ENCODE measurements at places on chromosomes 11 and 22. TPM values are rescaled to one million over a fixed set of nuclear protein-coding genes. Genes with fewer than 3 reads are reported as not detected.
A peak's percentile ranks its signal among the peaks of the same experiment; 100 is the strongest.

DNA sequence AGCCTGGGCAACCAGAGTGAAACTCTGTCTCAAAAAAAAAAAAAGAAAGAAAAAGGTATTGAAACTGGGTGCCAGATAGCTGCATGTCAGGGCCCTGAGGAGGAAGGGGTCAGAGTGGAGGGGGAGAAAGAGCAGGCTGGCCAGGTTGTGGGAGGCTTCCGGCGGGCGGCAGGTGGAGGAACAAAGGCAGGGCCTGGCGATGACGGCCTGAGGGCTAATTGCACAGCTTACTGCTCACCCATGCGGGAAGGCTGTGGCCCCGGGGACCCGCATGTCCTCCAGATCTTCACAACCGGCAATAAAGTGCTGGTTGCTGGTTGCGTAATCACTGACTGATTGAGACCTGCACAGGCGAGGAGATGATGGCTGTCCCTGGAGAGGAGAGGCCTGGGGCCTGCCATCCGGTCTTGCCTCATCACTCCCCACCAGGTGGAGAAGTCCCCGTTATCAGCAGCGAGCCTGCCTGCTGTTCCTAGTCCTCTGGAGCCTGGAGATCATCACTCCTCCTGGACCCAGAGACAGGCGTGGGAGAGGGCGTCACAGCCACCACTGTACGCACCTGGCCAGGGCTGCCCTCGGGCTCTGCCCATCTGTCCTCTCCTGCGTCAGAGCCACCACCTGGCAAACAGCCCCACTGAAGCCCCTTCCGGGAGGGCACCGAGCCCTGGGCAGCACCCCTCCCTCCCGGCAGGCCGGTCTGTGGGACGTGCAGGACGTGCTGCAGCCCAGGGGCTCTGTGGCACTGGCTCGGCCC is 18.7 kb downstream of the H19 start:
- DNase-seq = no peak
- H3K4me3 ChIP-seq = no peak overlapping the region
- H3K27ac ChIP-seq = no peak overlapping the region
- H3K4me1 ChIP-seq = peaks cover 3% of the 10 kb centered on the region
- no peaks in the 10 kb centered on the region for H3K36me3 ChIP-seq

DNA sequence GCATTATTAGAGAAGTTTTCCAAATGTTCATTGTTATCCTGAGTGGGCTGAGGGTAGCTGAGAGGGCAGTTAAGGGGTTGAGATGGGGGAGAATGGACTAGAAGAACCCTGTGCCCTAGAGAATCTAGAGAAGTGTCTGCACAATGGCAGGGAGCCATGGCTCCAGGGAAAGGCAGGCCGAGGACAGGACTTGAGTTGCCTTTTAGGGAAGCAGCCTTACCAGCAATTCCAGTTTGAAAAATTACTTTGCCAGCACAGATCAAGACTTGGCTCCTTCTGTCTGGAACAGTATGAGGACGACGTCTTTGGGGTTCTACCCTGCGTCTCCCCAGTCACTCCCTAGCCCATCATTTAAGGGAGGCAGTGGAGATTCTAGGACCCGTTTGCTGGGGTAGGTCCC is 25.7 kb upstream of the MICAL3 start:
- no peak for DNase-seq
- H3K4me1 ChIP-seq = peaks cover 13% of the 10 kb centered on the region
- H3K36me3 ChIP-seq = no peaks in the 10 kb centered on the region
- H3K4me3 ChIP-seq = no peak overlapping the region

- H3K27me3 ChIP-seq = peaks cover 15% of the 10 kb centered on the region
- H3K4me1 ChIP-seq = no peaks in the 10 kb centered on the region
- no peak for DNase-seq
- H3K4me3 ChIP-seq = no peak overlapping the region
Observed at GRCh38 chr22:47779474-47779873, 1017.0 kb downstream of the TBC1D22A start.

- no peak overlapping the region for H3K27ac ChIP-seq
- H3K36me3 ChIP-seq = peaks cover 43% of the 10 kb centered on the region
- no peaks in the 10 kb centered on the region for H3K27me3 ChIP-seq
- H3K4me1 ChIP-seq = no peaks in the 10 kb centered on the region
Observed at GRCh38 chr11:102361086-102362031, 14.3 kb downstream of the BIRC2 start.

- H3K4me1 ChIP-seq = peaks cover 43% of the 10 kb centered on the region
- peak; percentile 17 for DNase-seq
- H3K4me3 ChIP-seq = no peak overlapping the region
Observed at GRCh38 chr11:47591764-47592163, 2.4 kb downstream of the C1QTNF4 start.

- H3K27ac ChIP-seq = peak overlapping the region; percentile 51
- H3K36me3 ChIP-seq = peaks cover 19% of the 10 kb centered on the region
- peak; percentile 87 for DNase-seq
- H3K4me1 ChIP-seq = peaks cover 17% of the 10 kb centered on the region
- H3K4me3 ChIP-seq = no peak overlapping the region
Observed at GRCh38 chr11:62680825-62681240, 2.0 kb upstream of the UBXN1 start.

- H3K4me3 ChIP-seq = no peak overlapping the region
- peaks cover 3% of the 10 kb centered on the region for H3K4me1 ChIP-seq
- no peaks in the 10 kb centered on the region for H3K27me3 ChIP-seq
- no peak overlapping the region for H3K27ac ChIP-seq
Observed at GRCh38 chr11:95711945-95712221, 77.7 kb downstream of the FAM76B start.

DNA sequence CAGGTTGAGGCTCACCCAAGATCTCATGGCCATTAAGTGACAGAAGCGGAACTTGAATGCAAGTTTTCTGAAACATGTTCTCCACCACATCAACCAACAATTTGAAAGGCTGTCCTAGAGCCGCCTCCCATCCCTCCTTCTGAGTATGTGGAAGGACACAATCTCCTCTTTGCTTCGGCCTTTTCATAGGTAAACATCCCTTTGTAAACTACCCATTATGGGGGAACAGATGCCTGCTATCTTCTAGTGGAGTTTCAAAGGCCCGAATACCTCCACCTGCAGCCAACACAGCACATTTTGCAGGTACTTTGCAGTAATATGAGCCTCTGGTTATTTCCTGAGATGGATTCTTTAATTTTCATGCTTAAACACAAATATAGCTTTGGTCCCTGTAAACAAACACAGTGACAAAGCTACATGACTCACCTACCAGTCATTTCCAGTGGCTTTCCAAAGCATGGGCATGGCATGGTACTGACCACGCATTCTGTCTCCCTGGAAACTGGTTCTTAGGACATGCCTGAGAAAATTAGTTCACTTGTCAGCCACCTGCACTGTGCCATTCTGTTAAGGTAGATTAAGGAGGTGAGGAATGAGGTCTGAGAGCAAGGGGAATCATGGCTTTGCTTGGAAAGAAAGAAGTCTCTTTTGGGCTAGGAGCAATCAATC is 60.2 kb downstream of the EHF start:
- no peak overlapping the region for H3K27ac ChIP-seq
- no peaks in the 10 kb centered on the region for H3K27me3 ChIP-seq
- H3K36me3 ChIP-seq = no peaks in the 10 kb centered on the region
- H3K4me3 ChIP-seq = no peak overlapping the region

GRCh38 chr22:46462726-46463371 is 74.6 kb downstream of the CELSR1 start:
- peaks cover 24% of the 10 kb centered on the region for H3K27me3 ChIP-seq
- no peak overlapping the region for H3K4me3 ChIP-seq
- peaks cover 8% of the 10 kb centered on the region for H3K4me1 ChIP-seq

DNA sequence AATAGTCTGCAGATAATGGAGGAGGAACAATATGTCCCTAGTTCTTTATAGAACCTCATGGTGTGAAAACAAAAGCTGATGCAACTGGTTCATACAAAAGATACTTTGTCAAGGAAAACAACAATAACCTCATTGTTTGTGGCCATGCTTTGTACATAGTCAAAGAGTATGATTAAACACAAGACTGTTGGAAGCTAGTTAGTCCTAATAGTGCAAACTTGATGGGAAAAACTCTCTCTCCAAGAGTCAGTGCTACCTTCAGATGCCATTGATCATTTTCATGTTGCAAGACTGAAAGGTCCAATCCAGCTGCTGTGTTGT is 20.1 kb upstream of the PLAAT2 start:
- H3K4me3 ChIP-seq = no peak overlapping the region
- peaks cover 3% of the 10 kb centered on the region for H3K36me3 ChIP-seq
- no peaks in the 10 kb centered on the region for H3K4me1 ChIP-seq
- no peaks in the 10 kb centered on the region for H3K27me3 ChIP-seq

DNA sequence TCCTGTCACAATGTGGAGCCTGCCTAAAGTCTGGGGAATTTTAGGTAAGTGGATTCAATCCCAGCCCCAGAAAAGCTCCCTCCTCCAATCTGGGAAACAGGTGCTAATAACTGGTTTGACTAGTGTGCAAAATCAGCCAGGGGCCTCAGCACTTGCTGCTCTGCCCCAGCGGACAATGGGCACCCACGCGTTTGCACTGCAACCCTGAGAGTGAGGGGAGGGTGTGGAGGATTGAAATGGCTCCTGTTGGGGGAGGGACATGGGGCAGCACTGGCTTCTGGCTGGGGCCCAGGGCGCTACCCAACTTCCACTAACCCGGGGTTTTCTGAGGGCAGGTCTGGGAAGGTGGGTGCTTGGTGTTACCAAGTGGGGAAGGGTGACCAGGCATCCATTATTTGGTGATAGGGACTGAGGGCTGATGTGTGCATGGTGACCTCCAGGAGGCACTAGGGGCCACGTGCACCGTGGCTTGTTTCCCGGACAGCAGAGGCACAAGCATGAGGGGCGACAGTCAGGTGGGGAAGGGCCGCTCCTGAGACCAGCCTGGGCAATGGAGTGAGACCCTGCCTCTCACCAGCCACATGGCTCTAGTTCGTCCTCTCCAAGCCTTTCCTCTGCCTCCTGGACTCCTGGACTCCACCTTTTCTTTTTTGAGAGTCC is 4.3 kb upstream of the PNPLA5 start:
- no peak overlapping the region for H3K27ac ChIP-seq
- no peak for DNase-seq
- H3K4me1 ChIP-seq = peaks cover 6% of the 10 kb centered on the region
- H3K27me3 ChIP-seq = peaks cover 40% of the 10 kb centered on the region

- H3K4me3 ChIP-seq = no peak overlapping the region
- no peaks in the 10 kb centered on the region for H3K27me3 ChIP-seq
- peaks cover 23% of the 10 kb centered on the region for H3K4me1 ChIP-seq
- no peak overlapping the region for H3K27ac ChIP-seq
- no peak for DNase-seq
- peaks cover 18% of the 10 kb centered on the region for H3K36me3 ChIP-seq
Observed at GRCh38 chr11:61335355-61335710, 2.3 kb downstream of the TKFC start.

DNA sequence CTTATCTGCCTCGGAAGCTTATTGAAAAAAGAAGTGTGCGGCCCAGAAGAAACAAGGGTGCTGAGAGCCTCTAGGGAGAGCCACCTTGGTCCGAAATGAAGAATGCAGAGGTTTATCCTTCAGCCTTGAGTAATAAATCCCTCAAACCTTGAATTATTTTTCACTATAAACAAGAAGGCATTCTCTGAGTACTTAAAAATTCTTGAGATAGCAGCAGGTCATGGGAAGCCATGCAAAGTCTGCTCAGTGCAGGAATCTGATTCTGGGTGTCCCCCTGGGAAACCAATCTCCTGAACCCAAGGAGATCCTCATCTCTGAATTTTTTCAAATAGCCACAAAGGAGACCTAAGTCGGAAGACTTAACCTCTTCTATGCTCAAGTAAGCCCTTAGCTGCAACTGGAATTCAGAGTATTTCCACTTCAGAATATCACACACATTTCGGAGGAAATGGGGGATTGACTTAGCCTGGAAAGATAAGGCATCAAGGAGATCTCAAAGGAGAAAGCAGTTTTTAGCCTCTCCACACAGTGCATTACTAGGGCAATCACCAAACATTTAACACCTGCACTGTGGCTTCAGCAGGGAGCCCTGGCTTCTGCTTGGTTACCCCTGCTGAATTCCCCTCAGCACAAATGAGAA is 365.0 kb downstream of the ETS1 start:
- H3K4me1 ChIP-seq = no peaks in the 10 kb centered on the region
- no peak overlapping the region for H3K27ac ChIP-seq
- H3K36me3 ChIP-seq = no peaks in the 10 kb centered on the region
- DNase-seq = no peak
- H3K4me3 ChIP-seq = no peak overlapping the region
- no peaks in the 10 kb centered on the region for H3K27me3 ChIP-seq

DNA sequence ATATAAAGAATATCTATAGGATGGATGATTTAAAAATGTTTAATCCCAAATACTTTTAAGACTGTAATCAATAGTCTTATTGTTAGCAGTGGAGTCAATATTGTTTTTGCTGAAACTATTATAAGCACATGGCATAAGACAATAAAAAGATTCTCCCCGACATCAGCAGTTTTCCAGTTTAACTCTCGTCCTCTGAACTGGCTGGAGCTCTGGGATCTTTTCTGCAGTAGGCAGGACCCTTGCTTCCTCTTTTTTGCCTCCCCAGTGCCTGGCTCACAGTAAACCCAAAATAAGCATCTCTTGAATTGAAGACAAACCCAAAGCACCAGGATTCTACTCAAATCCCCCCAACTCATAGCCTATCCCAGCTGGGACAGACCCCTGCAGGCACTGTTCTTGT is 32.9 kb downstream of the KCNJ1 start:
- no peak overlapping the region for H3K4me3 ChIP-seq
- peaks cover 15% of the 10 kb centered on the region for H3K4me1 ChIP-seq
- H3K27ac ChIP-seq = no peak overlapping the region
- no peak for DNase-seq
- no peaks in the 10 kb centered on the region for H3K36me3 ChIP-seq

- H3K4me3 ChIP-seq = no peak overlapping the region
- no peaks in the 10 kb centered on the region for H3K4me1 ChIP-seq
- H3K27me3 ChIP-seq = peaks cover 25% of the 10 kb centered on the region
- H3K27ac ChIP-seq = no peak overlapping the region
Observed at GRCh38 chr22:16603448-16603768, 10.8 kb upstream of the CCT8L2 start.

- H3K27me3 ChIP-seq = no peaks in the 10 kb centered on the region
- no peaks in the 10 kb centered on the region for H3K36me3 ChIP-seq
- peaks cover 52% of the 10 kb centered on the region for H3K4me1 ChIP-seq
- peak; percentile 90 for DNase-seq
- H3K27ac ChIP-seq = peak overlapping the region; percentile 15
- H3K4me3 ChIP-seq = no peak overlapping the region
Observed at GRCh38 chr11:76763573-76764346, 19.4 kb upstream of the TSKU start.

The GNB1L gene
- 4.6 TPM for total RNA-seq

The MRGPRE gene
- not detected for total RNA-seq

The PATE4 gene
- total RNA-seq = not detected

The DEUP1 gene
- total RNA-seq = 0.04 TPM

The SCGB1D2 gene
- not detected for total RNA-seq

The NCF4 gene
- 5.9 TPM for total RNA-seq

The RASD2 gene
- total RNA-seq = 2.9 TPM

The PANX2 gene
- total RNA-seq = 0.13 TPM

The NUDT22 gene
- total RNA-seq = 27.6 TPM

Measured in muscle of leg (tissue), 16 donors.